NCI-H345 (cell line): ENCODE measurements at places on chromosomes 7 and 10.

- DNase-seq, result no peak
Observed at GRCh38 chr10:43888586-43888985, 239.9 kb upstream of the ZNF32 start.

DNA sequence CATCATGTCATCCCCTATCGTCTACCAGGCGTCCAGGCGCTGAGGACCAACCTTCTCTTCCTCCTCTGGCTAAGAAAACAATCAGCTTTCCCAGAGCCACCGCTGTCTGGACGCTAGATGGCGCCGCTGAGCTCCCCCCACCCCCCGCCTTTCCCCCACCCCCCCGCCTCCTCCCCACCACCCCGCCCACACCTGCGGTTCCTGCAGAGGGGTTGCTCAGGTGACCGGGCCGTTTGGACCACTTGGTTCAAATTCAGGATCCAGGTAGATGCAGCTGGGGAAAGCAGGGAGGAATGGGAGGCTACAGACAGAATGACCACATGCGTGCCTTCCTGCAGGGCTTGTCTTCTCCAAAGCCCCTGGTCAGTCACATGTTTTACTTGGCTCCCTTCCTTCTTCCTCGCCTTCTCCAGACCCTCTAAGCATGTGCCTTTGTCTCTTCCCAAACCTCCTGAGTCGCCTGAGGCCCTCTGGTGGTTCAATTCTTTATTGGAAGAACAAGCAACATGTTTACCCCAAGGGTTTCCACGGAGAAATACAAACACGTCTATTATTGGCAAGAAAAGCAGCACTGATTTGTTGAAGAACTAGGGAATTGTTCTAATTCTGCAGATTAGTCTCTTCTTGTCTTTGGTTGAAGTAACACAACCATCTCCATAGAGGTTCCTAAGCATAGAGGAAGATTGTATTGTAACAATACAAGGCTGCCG lies 24.7 kb downstream of the AOC1 start:
- DNase-seq, result peak; percentile 78

GRCh38 chr10:31604096-31604495 lies 285.1 kb downstream of the ZEB1 start:
- DNase-seq, result no peak

- no peak for DNase-seq
Observed at GRCh38 chr7:42494199-42494710, 257.2 kb upstream of the GLI3 start.

DNA sequence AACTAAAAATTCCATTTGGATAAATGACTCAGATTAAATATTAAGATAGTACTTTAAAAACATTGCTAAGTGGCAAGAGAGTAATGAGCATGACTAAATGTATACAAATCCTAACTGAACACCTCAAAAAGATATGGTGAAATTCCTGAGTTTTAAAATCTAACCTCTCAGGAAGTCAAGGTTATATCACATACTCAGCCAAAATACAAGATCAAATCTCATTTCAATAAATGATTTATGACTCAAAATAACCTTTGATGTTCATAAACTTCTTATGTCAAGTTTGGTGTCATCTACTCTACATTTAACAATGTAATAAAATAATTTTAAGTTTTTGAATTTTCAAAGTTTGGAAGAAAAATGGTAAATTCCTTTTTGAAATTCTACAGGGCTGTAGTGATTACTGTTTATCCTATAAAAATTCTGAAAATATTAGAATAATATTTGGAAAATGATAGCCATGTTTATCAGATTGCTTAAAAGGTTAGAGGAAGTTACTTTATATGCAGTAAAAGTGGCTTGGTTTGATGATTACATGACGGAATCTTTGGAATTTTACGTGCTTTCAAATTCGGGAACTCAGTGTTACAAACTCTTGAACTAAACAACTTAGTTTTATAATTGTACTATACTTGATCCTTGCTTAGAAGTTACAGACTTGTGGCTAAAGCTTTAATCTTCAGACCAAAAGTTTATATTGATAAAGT lies 43.7 kb downstream of the ASZ1 start:
- DNase-seq, result no peak

- DNase-seq, result no peak
Observed at GRCh38 chr10:44576702-44577191, 191.8 kb upstream of the CXCL12 start.

GRCh38 chr7:76286842-76287403 lies 15.6 kb upstream of the HSPB1 start:
- DNase-seq, result no peak

- no peak for DNase-seq
Observed at GRCh38 chr7:1401011-1401410, 58.3 kb downstream of the MICALL2 start.

GRCh38 chr10:106181501-106181900 lies 983.0 kb downstream of the SORCS1 start:
- no peak for DNase-seq

- DNase-seq, result no peak
Observed at GRCh38 chr10:14131261-14131960, 199.3 kb downstream of the FRMD4A start.

DNA sequence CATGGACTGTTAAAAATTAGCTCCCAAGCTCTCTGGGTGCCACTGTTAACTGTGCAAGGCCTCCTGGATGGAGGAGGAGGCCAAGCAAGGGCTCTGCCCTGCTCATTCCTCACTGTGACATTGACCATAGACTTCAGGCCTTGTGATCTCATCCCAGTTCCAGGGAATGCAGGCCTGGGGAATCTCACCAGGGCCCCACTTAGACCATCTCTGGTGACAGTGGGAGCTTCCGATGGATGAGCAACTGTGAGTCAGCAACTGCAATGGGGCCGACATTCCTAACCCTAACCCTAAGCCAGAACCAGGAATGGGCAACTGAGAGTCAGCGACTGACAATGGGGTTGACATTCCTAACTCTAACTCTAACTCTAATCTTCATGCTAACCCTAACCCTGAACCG lies 50.4 kb upstream of the MSMB start:
- no peak for DNase-seq

DNA sequence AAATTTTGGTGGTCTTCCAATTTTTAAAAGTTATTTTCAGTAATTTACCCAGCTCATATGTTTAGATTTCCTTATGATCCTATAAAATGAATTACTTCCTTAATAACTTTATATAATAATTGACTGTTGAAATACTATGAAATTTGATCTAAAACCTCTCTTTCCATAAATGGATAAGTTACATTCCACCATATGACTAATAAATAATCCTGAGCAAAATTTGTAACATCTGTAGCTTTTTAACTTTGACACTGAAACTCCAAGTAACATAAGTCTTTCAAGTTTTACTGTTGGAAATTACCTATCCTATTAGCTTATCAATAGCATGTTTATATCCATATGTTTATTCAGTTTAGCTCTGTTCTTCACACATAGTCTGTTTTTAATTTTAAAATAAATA lies 85.3 kb downstream of the HECTD2 start:
- no peak for DNase-seq

- DNase-seq, result no peak
Observed at GRCh38 chr10:77042706-77043419, 594.7 kb downstream of the KCNMA1 start.

DNA sequence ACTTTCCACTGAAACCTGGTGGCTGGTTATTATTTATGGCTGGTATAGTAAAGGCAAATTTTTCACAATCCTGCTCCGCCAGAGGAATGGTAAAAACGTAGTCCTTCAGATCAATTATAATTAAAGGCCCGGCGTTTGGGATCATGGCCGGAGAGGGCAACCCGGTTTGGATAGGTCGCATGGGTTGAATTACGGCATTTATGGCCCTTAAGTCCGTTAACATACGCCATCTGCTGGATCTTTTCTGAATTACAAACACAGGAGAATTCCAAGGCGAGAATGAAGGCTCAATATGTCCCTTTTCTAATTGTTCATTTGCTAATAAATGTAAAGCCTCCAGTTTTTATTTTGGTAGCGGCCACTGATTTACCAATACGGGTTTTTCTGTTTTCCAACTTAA lies 11.3 kb upstream of the TAS2R3 start:
- no peak for DNase-seq

DNA sequence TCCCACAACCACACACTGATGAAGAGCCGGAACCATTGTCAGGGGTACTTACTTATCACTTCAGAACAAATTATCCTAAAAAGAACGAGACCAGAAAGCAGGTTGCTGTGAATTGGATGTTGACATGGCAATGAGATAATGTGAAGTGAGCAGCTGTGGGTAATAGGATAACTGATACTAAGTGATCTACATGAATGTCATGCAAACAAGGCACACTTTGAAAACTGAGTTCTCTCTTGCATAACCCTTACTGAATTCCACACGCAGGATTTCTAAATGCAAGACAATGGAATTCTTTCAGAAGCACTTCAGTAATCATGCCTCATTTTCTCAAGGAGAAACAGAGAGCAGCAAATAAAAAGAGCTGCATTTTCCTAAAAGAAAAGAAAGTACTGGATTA lies 242.5 kb upstream of the TMEM229A start:
- DNase-seq, result peak; percentile 56

- no peak for DNase-seq
Observed at GRCh38 chr10:4763960-4764428, 62.0 kb upstream of the AKR1E2 start.

- DNase-seq, result no peak
Observed at GRCh38 chr10:109430799-109431198, 492.5 kb downstream of the XPNPEP1 start.

- DNase-seq, result no peak
Observed at GRCh38 chr10:113643183-113643582, 20.7 kb downstream of the NRAP start.

- no peak for DNase-seq
Observed at GRCh38 chr10:124242365-124242764, 149.0 kb upstream of the CHST15 start.

GRCh38 chr10:110172155-110172554 lies 35.2 kb upstream of the MXI1 start:
- no peak for DNase-seq

- DNase-seq, result no peak
Observed at GRCh38 chr10:84138478-84139125, 707 bp upstream of the GHITM start.

DNA sequence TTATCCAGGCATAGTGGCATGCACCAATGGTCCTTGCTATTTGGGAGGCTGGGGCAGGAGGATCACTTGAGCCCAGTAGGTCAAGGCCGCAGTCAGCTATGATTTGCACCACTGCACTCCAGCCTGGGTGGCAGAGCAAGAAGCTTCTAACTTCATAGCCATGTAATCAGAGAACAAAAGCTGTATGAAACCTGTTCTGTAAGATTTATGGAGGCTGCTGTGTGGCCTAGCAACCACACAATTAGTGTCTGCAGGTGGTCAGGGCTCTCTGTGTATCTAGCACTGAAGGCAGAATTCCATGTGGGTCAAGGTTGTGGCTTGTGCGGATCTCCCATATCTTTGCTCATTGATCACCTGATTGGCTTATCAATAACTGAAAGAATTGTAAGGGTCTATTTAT lies 221.5 kb upstream of the FOXK1 start:
- peak; percentile 76 for DNase-seq

- no peak for DNase-seq
Observed at GRCh38 chr10:456486-456885, 233.0 kb downstream of the DIP2C start.

DNA sequence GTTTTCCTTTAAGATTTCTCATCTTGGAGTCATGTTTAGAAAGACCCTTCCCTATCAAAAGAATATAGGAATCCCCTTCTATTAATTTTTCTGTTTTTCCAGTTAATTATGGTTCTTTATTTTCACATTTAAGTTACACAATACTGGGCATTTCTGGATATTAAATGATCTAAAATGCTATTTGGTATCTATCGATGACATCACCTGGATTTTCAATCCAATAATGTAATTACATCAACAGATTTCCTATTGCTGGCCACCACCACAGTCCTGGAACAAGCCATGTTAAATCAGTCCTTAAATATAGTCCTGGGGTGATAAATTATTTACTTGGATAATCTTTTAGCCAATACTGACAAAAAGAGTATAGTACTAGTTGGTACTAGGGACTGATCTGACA lies 48.0 kb downstream of the PUS7 start:
- no peak for DNase-seq

GRCh38 chr7:47924266-47924665 lies 24.0 kb downstream of the PKD1L1 start:
- DNase-seq, result no peak

GRCh38 chr10:43623351-43623750 lies 17.1 kb downstream of the ZNF485 start:
- DNase-seq, result peak; percentile 2

GRCh38 chr7:46390042-46390441 lies 469.0 kb upstream of the IGFBP3 start:
- DNase-seq, result no peak

GRCh38 chr7:18577096-18577771 lies 81.7 kb downstream of the HDAC9 start:
- DNase-seq, result no peak

DNA sequence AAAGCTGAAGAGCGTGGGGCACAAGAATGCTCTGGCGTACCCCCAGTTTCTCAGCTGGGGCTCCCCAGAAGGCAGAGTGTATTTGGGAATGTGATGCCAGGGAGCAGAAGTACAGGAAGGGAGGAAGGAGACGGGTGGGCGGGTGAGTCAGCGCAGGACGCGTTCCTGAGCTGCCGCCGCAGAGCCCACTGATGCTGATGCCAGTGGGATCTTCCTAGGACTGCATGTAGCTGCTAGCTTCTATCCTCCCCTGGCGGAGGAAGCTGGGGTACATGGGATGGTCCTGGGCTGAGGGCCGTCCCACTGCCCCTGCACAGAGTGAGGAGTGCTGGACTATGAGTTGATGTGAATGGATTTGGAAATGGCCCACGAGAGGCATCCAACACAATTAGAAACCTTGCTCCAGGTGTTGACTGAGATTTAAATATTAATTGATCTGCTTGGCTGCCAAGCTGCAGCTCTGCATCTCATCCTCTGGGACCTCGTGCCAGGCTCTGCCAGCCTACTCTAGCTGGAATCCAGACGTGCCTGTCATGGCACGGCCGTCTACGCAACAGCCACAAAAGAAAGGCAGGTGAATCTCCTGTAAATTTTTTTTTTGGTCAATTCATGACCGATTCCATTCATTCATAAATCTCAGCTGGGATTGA lies 66.2 kb upstream of the RHEB start:
- DNase-seq, result no peak

- DNase-seq, result no peak
Observed at GRCh38 chr10:60123172-60123571, 216.8 kb upstream of the CCDC6 start.

GRCh38 chr7:45104844-45105587 lies 6.5 kb downstream of the TBRG4 start:
- no peak for DNase-seq

DNA sequence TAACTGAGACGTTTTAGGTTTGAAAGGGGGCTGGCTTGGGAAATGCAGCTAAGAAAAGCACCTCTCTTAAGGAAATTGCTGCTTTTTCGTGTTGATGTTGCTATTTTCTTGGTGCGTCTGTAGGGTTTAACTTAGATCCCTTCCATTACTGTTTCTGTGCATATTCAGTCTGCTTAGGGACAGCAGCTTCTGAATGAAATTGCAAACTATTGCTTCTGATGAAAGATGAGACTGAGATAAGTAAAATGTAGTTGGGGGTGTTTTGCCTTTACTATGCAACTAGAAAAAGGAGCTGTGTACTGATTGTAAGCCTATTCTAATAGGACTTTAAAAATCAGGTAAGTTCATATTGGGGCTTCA lies 772 bp downstream of the HDAC9 start:
- no peak for DNase-seq

GRCh38 chr7:141167381-141167964 lies 93.6 kb downstream of the TMEM178B start:
- no peak for DNase-seq
